ENCODE measurements at places on chromosomes 1 and 21.

GRCh38 chr1:207321790-207322645 lies 540 bp downstream of the CD55 start:
- no peak for DNase-seq

DNA sequence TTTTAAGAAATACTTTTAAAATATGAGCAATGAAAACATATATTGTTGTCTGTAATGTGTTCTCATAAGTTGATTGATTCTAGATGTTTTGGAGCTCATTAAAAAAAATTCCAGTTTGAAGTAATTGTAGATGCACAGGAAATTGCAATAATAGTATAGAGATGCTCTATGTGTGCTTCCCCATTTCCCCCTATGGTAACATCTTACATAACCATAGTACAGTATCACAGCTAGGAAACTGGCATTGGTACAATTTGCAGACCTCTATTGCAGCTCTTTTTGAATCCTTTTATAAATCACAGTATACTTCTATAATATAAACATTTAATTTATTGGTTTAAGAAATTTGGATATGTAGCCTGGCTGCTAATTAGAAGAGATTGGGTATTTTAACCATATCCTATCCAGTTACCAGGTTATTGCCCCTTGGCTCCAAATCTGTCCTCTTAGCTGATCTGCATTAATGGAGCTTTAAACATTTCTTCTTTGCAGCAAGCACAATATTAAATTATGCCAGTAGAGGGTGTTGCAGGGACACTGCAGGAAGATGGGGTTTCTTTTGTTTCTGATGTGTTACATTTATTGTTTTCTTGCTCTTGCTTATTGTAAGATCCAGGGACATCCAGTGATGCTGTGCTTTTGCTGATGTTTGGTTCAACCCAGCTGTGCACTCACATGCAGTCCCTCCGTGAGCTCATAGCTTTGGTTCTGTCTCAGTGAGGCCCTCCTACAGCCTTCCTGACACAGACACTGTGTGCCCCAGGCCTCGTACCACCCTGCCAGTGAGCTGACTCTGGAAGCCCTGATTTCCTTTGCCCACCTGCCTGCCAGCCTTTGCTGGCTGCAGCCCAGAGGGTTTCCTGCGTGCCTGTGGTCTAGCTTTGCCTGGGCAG lies 103.3 kb downstream of the RABGAP1L start:
- peak; percentile 55 for DNase-seq

GRCh38 chr1:235077571-235078479 lies 50.8 kb downstream of the TOMM20 start:
- DNase-seq, result no peak

GRCh38 chr1:151594143-151594625 lies 17.7 kb upstream of the SNX27 start:
- peak; percentile 55 for DNase-seq

DNA sequence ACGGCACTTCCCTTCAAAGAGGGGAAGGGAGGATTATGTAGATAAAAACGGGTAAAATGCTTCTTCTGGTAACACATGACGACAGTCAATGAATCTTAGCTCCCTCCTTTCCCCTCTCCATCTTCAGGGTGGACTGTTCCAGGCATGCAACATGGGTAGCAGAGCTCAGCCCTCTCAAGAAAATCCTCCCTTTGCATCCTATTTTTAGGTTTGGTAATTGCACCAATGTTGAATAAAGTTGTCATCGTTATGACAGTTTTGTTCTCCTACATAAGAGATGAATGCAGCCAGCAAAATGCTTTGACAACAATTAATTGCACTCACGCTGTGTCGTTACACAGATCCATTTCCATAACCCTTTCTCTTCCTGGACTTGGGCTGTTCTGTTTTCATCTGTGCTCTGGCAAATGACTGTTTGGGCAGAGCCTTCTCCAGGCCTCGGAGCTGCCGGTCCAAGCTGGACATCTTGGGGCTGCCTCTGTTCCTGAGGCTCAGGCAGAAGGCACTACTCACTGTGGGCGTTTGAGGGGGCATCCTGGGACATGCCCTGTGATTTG lies 127.6 kb downstream of the CNIH3 start:
- DNase-seq, result no peak

DNA sequence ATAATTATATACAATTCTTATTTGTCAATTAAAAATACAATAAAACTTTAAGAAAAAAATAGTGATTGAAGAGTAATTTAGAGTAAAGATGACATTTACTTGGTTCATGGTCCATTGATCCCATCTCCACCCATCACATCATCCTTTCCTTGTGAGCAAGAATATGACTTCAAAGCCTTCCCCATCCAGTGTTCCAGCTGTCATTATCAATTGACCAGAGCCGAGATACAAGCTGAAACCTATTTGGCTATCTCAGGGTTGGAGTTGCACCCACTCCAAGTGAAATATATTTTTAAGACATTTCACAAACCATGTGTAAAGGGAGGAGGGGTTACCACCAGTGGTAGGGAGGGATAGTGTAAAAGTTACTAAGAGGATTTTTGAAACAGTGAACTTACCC lies 428.9 kb upstream of the C1orf87 start:
- DNase-seq, result no peak

DNA sequence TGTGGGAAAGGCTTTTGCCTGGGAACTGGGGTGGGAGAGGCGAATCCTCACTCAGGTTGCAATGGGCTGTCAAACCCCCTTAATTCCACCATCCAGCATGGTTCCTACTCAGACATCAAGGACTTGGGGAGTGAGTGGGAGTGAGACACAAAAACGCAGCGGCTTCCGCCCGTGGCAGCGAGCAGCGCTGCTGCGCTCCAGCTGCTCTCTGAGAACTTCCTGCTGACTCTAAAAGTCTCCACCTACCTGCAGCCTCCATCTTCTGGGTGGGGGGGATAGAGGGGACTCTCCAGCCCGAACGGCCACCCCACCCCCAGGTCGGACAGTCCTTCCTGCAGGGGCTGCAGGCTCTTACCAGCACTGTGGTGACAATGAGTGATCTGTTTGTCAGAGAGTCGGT lies 184.4 kb downstream of the GRIK3 start:
- no peak for DNase-seq

All from AG08396 (cell line).